Stimulated activated CD4-positive, alpha-beta T cell treated with anti-CD3 and anti-CD28 coated beads, Interleukin-12 subunit alpha, Interleukin-12 subunit beta, amount 100 ng/mL, for 48 hours (primary cell): ENCODE measurements at places on chromosomes 12 and 14.

DNA sequence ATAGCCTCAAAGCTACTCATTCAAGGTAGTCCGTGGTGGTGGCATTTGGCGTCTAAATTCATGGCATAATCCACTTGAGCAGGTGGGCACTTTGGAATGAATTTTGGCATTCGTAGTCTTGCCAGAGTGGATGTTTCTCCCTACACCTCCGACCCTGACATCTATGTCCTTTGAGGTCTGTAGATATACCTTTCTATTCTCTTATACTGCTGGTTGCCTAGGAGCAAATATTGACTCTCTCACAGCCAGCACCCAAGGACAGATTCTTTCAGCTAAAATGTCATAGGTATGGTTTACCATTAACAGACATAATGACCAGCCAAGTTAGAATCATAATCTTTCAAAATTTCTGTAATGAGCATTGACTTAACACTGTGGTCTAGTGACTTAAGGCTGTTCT, 47.4 kb upstream of the FLRT2 start:
- DNase-seq: no peak

DNA sequence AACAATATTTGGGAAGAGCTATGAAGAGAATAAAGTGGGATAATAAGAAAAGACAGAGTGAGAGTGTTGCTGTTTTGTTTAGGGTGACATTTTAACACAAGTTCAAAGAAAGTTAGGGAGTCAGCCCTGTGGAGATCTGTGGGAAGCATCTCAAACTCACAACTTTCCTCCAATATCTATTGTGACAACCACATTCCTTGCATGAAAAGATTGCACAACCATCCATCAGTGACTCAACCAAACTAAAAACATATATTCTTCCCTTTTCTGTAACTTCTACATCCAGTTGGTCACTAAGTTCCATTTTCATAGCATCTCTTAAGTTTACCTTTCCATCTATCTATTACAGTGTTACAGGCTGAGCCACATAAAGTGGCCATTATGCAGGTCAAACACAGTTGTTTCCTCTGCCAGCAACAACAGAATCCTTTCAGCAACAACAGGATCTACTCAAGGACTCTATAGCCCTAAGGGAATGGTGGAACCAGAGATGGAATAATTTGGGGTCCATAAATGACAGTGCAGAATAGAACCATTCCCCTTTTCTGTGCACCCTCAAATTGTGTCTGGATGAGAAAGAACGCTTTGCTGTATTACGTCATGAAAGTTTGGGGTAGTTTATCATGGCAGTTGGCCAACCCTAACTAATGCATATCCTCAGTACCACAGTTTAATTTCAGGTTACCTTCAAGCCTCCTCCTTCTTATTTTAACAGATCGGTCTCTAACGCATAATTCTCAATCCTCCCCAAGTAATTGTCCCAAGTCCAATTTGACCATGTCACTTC, 118.8 kb downstream of the ST8SIA1 start:
- no peak for DNase-seq

DNA sequence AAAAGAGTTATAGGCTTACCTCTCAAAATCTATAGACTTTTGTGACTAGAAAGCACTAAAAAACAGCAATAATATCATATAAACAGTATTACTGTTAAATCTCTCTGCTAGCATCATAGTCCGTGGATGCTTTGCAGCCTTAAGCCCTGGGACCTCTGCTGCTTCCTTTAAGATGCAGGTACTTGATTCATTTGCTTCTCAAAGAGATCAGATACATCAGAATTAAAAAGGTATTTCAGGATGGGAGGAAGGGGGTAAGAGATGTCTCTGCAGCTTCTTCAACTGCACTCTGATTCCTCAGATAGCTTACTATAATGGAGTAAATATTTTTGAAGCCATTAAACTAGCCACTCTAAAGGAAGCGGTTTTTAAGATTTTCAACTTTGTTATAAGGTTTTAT, 49.3 kb downstream of the PAPLN start:
- no peak for DNase-seq

GRCh38 chr14:78170203-78170602, at the start of gene NRXN3:
Gene NRXN3 (plus strand): TSS chr14:78170373. CDS start chr14:78243094, 72,721 bp downstream.
- DNase-seq: no peak

GRCh38 chr14:73234029-73234428, 3.3 kb upstream of the PAPLN start:
- DNase-seq: no peak

GRCh38 chr14:76687611-76688382, 73.5 kb upstream of the VASH1 start:
- DNase-seq: no peak

- DNase-seq: no peak
Observed at GRCh38 chr14:99699085-99699760, 15.1 kb downstream of the CYP46A1 start.

DNA sequence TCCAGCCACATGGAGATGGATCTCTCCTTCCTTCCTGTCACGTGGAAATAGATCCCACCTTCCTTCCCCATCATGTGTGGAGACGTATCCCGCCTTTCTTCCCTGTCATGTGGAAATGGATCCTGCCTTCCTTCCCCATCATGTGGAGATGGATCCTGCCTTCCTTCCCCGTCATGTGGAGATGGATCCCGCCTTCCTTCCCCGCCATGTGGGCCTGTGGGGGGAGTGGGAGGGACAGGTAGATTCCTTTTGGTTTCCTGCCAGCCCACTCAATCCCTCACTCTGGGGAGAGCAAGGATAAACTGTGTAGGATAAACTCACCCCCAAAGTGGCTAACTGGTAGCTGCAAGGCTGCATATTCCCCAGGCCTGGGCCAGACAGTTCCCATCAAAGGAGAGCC, 31.7 kb upstream of the TDRD9 start:
- no peak for DNase-seq

DNA sequence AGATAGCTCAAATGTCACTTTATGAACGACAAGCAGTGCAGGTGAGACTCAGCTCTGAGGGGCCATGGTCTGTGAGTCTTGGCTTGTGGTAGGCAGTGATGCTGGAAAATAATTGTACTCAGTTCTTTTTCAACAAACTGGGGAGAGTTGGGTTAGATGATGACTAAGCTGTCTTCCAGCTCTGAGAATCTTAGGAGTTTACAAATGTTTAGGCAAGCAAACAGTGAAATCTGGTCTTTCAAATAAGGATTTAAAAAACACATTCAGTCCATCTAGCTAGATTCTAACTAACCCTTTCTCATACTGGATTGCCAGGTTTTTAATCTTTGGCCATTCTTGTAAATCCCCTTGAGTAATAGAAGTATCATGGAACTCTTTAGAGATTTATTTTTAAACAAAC, 3.4 kb downstream of the PHC1 start:
- no peak for DNase-seq

DNA sequence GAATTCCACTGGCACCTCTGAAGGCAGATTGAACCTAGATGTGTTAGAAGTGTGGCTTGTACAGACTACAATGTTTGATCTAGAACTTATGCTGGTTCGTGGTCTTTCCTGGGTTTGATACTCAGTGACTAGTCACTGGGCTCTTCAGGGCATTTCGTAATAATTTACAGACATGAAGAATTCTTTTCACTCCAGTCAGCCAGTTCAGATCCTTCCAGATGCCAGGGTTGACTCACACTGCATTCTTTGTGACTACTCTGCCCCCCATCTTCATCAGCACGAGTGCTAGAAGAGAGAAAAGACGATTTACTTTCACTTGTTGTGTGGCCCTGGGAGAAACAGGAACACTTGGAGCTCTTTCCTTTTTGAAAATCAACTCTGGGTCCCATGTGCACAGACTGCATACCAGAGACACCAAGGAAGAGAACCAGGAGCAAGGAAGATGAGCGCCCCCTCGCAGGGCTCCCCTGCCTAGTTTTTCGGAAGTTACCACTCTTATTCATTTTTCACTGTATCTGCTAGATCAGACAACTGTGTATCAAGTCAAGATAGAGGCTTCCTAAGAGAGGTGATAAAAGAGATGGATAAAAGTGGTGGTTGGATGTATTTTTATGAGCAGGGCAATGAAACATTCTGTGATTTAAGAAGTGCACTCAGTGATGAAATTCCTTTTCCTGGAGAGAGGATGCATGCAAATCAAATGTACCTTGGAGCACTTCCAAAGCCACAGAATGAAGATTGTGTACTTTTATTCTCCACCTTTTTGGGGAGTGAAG, 33.5 kb upstream of the EVL start:
- DNase-seq: no peak

DNA sequence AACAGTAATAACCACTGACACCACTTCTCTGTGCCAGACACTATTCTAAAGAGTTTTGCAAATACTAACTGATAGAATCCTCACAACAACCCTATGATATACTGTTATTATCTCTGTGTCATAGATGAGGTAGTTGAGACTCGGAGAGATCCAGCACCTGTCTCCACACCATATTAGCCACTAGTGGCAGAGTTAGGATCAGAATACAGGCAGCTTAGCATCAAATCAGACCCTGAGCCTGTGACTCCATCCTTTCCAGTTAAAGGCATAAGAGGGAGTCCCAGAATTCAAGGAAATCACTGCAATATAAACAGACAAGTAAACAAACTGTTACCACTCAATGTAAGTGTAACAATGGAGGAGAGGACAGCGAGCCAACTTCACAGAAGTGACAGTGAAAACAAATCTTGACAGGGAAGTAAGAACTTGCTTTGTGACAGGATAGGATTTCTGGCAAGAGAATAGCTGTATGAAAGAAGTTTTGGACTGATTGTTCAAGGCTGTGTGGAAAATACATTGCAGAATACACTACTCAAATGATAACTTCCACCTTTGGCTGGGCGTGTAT, 11.7 kb upstream of the NAP1L1 start:
- DNase-seq: no peak

DNA sequence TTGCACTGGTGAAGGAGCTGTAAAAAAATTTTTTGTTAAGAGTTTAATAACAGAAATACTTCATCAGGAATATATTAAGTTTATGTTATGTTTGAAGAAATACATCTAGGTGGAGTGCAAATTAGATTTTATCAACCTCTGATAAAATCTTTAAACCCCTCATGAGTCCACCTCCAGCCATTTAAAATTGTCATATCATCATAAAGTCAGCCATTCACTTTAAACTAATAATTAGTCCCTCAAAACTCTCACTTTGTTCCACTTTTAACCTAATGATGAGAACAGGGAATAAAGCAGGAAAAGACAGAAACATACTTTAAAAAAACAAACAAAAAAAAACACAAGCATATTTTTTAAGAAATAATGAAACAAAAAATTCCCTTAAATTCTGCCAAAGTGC, 25.1 kb downstream of the ZFC3H1 start:
- no peak for DNase-seq

DNA sequence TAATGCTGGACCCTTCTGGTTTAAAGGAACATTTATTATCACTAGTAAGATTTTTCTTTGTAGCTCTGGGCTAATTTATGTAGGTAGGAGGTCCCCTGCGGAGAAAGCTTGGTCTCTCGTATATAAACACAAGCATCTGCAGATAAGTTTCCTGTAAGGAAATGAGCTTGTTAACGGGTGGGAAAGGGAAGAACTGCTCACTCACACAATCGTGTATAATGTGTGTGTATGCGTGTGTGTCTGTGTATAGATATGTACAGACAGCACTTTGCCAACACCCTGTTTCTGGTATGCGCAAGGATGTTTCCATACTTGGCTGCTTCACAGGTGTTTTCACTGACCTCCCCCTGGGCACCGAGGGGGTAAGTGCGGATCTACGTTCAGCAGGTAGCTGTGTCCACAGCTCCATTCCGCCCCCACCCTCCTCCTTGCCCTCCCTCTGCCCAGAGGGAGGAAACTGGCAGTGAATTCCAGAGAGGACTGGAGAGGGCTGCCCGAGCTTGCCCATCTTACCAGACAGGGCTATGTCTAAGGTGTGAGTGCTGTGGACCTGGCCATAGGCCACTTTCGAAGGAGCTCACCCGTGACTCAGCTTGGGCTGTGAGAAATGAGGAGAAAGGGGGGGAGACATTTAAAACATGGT, 65.2 kb downstream of the NINJ2 start:
- DNase-seq: no peak

DNA sequence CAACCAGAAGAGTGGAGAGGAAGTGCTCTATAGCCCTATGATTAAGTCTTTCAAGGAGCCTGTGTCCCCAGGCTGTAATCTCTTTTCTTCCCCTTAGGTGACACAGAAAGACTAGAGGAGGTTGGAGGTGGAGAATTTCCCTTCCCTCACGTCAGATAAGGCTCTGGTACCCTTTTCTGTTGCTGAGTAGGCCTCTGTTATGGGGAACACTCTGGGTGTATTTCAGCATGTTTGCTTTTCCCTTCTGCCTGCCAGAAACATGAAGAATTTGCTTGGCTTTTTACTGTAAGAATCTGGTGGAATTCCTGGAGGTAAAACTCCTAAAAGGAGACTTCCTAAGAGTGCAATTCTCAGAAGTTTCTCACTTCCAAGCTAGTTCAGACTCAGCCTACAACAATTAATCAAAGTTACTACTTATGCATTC, 58.3 kb downstream of the SIX1 start:
- DNase-seq: no peak

DNA sequence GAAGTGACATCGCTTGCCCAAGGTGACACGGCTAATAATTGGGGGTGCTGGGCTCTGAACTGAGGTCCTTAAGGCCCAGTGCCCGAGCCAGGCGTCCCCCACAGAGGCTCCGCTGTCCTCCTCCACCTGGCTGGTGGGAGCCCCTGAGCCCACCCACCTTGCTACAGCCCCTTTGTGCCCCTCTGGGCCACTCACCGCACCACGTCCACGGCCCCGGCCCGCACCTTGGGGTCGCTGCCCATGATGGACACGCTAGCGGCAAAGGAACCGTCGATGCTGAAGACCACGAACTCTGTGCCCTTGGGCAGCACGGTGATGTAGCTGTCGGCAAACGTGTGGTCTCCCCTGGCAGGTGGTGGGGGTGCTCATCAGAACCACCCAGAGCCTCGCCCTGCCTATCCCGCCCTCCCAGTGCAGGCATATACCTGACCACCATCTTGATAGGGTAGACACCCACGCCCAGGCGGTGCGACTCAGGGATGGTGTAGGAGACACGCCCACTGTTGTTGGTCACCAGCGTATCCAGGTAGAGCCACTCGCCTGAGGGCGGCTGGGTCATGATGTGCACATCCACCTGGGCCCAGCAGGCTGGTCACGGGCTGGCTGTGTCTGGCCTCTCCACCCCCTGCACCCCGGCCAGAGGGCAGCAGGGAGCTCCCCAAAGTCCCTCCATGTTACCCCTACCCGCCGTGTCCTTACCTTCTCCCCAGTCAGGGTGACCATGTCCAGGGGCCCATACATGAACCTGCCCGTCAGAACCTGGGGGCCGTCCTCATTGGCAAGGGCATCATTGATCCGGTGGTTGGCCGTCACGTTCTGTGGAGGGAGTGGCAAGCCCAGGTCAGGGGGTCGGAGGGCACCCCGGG, 6.8 kb downstream of the ARL6IP4 start:
- no peak for DNase-seq
